ENCODE measurements at places on chromosomes 3 and 15.

- no peak for DNase-seq
Measured at GRCh38 chr3:50167069-50167840, 12.1 kb downstream of the SEMA3F start.

DNA sequence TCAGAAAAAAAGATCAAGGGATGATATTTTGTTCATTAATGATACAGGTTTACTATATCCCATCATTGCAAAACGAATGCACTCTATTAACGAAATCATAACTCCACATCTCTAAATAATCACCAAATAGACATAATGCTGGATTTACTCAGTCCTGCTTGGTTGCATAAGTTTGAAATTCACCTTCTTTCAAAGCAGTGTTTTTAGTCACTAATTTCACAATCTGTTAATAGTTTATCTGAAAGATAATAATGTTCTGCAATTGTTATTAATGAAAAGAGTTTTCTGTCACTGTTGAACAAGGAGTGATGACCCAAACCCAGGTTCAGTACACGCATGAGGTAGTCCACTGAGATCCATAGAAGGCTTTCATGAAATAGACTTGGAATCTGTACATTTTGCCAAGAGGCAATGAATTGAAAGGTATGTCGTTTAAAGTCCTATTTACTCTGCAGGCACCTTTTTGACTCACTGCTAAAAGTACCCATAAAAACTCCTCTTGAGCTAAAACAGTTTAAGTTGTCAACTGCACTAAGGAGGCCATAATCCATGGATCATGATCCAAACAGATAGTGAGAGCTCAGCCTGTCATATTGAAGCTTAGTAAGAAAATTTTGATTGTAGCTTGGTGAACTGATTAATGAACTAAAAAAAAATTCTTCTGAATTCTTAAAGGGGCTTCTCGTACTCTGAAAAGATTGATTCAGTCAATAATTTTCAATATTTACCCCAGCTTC lies 75.6 kb upstream of the MBNL1 start:
- no peak for DNase-seq

GRCh38 chr3:117671722-117672318 lies 962.2 kb downstream of the TUSC7 start:
- DNase-seq: no peak

DNA sequence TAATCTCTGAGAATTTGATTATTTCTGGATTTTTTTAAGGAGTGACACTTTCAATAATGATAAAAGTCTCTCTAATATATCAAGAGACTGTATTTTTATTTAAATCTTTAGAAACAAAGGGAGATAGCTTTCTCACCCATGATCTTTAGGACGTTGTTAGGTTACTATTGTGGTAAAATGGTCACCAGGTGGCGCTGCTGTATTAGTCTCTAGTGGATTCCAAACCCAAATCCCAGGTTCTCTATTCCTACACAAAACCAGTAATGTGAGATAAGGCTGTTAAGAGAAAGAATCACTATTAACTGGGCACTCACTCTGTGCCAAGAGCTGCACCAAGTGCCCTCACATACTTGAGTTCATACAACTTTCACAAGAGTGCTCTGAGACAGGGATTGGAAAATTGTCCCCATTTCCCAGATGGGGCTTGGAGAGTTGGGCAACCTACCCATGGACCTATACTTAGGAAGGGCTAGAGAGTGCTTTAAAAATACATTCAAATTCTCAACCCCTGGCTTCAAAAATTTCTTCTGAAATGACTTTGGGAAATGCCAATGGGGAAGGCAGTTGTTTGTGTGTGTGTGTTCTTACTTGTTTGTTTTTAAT lies 593.4 kb upstream of the TGFBR2 start:
- DNase-seq: peak; percentile 9

DNA sequence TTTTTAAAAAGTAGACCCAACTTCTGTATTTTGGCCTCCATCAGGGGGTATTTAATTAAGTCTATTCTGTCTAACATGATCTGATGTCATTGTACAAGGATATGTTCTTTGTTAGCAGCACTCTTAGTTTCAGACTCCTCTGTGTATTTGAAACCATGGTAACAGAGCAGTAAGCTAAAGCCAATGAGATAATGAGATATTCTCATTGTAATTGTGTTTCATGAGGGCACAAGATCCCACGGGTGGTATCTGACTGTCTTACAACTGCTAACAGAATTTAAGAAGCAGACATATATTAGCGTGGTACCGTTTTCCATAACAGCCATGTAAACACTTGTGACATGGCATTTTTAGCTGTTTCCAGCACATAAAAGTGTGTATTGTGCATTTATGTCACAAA lies 251.2 kb upstream of the VEPH1 start:
- no peak for DNase-seq

DNA sequence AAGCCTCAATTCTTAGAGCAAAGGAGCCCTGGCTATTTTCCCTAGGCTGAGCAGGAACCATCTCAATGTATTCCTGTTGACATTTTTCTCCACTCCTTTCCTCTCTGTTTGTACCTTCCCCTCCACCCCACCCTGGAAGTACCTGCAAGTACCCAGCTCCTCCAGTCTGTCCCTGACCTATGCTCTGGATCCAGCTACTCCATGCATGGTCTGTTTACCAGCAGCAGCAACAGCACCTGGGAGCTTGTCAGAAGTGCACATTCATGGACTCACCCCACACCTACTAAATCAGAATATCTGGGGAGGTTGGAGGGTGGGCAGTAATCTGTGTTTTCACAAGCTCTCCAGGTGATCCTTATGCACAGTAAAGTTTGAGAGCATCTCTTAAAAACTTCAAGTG lies 240.7 kb upstream of the UMPS start:
- no peak for DNase-seq

DNA sequence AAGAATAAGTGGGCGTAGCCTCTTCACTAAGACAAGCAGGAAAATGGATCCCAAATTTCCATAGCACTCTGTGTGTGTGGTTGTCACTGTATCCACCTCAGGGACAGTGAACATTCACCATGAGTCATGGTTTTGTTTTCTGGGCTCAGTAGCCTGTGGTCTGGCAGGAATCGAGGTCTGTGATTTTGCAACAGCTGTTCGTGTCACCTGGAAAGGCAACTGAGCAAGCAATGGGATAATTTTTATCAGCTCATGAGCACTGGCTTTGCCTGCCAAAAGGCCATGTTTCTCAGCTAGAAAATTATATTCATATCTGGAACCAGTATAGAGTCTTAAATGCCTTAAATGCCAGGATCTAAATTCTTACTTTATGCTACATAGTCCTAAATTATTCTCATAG lies 60.9 kb downstream of the STRIT1 start:
- DNase-seq: no peak

DNA sequence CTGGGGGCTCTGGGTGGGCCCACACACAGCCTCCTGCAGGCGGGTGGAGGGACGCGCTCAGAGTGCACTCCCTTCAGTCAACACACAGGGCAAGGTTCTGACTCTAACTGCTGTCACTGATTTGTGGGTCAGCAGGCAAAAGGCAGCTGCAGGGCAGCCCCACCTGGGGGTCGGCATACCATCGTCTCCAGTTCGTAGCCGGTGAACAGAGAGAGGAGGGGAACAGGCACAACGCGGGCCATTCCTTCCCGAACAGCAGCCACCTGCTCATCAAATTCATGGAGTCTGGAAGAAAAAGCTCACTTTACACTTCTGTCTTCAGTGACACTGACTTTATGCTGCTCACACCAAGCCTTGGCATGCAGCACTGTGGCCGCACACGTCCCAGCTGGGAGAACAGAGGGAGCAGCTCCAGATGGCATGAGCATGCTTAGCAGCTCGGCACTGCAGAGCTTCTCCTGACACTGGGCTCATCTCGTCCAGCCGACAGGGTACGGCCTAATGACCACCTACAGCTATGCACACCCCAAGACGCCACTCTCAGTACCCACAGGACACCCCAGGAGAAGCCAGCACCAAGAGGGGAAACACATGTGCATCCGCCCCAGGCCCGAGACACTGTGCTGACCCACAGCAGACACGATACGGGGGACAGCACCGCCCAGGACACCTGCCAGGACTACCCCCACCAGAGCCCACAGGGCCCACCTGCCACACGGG lies 14.4 kb upstream of the OCA2 start:
- no peak for DNase-seq

DNA sequence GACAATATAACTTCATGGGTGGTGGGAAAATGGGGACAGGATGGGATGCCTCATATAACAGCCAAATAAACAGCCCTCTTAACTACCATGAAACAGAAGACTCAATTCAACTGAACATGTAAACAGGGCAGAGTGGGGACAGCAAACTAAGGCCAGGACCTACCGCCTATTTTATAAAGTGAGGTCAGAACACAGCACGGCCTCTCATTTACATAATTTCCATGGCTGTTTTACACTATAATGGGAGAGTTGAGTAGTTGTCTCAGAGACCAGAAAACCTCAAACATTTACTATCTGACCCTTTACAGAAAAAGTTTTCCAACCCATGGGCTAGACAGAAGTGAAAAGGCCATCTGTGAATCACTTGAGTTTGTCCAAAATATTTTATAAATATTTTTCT lies 56.7 kb upstream of the SNRPA1 start:
- DNase-seq: no peak

DNA sequence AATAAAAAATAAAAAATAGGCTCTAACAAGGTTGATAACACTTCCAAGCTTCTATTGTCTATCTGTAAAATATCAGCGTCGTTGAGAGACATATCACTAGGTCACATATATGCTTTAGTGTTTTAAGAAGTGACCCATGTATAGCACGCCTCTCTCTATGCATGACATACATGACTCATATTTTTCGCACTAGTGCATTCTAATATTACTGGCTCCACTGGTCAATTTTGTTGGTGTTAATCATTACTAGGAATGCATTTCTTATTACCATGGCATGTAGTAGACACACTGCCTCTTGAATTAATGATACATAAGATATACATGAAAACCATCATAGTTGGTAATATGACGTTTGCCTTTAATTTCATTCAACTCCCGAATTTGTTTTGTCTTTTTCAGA lies 203.1 kb downstream of the CHL1 start:
- DNase-seq: no peak

GRCh38 chr15:38059665-38060064 lies 125.2 kb downstream of the TMCO5A start:
- no peak for DNase-seq

DNA sequence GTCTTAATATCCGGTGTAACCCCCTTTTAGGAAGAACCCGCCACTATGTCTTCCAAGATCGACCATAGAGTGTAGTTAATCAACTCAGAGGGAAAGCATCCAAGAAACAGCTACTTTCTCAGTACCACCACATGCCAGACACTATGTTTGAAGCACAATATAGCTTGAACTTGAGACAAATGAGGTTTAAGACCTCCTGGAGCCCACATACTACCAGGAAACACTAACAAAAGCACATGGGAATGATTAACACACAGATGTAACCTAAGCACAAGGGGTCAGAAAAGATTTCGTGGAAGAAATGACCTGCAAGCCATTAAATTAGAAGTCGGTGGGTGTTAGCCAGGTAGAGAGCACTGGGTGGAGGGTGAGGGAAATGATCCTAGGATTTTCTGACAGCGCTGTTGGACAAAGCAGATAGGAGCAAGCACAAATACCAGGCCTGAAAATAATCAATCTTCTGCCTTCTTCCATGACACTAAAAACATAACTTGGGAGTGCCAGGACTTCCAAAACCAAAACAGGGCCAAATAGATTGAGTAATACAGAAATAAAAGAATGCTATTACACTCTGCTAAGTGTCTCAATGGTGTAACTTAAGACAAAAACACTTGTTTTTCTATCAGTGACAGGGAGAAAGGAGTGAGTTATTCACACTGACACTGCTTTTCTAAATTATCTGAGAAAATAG lies 213.7 kb downstream of the FOXP1 start:
- no peak for DNase-seq

GRCh38 chr3:111277226-111277625 lies 205.6 kb downstream of the NECTIN3 start:
- DNase-seq: no peak

DNA sequence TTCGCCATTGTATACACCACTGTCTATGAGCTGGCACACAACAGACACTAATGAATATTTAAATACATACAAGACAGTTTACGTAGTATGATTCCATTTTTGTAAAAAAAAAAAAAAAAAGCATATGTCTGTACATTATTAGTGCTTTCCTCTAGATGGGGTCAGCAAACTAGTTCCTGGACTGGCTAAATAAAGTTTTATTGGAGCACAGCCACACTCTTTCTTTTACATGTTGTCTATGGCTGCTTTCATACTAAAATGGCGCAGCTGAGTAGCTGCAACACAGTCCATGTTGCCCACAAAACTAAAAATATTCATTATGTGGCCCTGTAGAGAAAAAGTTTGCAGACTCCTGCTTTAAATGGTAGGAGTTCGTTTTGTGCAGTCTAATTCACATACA lies 70.7 kb upstream of the FRMD4B start:
- DNase-seq: no peak

DNA sequence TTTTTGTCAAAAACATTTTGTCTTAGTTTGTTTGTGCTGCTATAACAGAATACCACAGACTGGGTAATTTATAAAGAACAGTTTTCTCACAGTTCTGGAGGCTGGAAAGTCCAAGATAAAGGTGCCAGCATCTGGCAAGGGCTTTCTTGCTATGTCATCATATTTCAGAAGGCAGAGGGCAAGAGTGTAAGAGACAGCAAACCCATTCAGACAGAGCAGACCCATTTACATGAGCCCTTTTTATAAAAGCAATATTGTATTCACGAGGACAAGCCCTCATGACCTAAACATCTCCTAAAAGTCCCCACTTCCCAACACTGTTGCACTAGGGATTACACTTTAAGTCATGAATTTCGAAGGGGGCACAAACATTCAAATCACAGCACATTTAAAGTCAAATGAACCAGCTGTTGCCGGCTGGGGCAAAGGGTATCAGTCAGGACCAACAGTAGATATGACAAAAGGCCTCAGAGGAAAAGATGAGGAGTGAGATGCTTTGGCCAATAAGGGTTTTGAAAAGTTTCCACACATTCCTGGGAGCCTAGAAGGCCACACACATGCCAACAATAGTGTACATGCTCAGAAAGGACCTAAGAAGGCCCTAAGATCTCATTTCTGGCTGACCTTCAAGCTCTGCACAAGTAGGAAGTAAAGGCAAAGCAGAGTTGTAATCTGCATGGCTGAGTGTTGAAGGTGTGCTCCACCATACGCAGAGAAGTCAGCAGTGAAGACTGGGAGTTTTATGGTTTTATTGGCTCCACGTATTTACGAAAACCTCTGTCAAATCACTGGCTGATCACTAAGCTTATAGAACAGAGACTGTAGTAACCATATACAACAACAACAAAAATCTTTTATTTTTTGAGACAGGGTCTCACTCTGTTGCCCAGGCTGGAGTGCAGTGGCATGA lies 37.9 kb downstream of the UQCC5 start:
- no peak for DNase-seq

- DNase-seq: no peak
Measured at GRCh38 chr3:99500485-99500884, 137.9 kb upstream of the COL8A1 start.
